Glutamatergic neuron (in vitro differentiated cells): ENCODE measurements at places on chromosomes 3 and 15.

- no peak for DNase-seq
Measured at GRCh38 chr15:57505056-57505715, 86.5 kb upstream of the MYZAP start.

GRCh38 chr3:194865615-194866014, 179.9 kb downstream of the FAM43A start:
- DNase-seq, result no peak

DNA sequence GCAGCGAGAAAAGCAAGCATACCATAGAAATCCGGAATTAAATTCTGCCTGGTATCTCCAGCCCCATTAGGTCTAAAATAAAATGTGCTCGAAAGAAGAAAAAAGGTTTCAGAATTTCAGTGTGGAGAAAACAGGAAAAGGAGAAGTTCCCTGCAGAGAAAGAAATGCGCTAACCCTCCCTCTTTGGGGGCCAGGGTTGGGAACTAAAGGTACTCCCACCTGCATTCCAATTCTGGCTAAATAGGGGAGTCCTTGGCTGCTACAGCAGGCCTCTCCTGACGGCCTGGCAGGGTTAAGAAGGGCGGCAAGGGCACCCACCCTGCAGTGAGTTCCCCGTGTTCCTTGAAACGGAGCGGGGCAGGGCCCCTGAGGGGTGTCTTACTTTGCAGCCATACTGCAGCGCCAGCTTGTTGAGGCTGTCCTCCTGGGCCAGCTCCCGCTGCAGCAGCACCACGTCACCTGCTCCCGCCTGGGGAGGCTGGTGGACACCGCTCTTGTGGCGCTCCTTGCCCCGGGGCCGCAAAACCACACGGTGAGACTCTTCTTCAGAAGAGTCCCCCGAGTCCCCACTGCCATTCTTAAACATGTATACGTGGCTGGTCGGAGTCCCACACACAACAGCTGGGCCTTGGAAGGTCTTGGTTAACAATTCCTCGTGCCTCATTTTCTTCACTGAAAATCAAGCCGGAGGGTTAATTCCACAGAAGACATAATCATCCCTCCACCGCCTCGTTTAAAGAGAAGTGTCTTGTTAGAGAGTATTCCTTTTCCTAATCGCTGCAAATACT, 1.7 kb downstream of the LYSMD4 start:
- DNase-seq, result peak; percentile 47

GRCh38 chr3:19065027-19065426, 83.3 kb upstream of the KCNH8 start:
- DNase-seq, result no peak

DNA sequence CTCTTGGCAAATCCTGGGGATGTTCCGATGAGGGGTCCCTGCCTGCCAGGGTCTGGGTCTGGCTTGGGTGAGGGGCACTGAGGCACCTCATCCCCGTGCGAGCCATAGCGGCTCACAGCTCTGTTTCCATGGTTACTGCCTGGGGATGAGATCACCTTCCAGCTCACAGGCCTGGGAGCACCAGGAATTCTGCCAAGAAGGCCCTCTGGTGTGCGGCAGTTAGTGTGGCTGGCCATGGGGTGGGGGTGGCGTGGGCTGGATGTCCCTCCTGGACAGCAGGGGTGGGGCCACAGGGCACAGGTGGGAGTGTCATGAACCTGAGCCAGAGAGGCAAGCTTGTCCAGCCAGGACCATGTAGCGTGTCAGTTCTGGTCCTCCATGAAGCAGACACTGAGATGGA, 22.1 kb upstream of the PRR23E start:
- no peak for DNase-seq

DNA sequence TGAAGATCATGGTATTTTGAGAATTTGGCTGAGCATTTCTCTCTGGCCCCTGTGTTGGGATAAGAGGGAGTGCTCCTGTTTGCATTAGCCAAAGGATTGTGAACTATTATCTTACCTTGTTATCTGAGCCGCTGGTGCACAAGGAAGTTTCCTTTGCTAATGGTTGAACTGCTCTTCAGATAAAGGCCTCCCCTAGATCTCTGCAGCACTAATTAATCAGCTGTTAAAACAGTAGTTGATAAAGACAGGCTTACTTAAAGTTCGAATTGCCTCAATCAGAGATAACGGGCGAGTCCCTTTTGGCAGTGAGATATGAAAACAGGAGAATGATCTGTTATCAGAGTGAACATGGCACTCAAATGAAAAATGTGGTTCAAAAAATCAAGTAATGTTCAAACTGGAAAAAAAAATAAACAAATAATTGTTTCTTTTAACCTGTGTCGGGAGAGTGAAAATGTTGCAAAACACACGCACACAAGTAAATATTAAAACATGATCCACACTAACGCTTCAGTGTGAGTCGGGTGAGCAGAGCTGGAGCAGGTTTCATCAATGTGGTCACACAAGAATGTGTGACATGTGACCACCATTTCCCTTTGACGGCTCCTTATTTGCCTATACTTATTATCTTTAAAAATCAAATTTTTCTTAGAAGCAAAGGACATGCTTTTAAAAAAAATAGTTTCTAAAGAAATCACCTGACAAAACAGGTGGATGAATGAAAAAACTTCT, 469.1 kb downstream of the SOX2 start:
- no peak for DNase-seq

GRCh38 chr3:62805580-62806277, 69.5 kb downstream of the CADPS start:
- DNase-seq, result no peak

GRCh38 chr3:116824208-116824607, 114.6 kb downstream of the TUSC7 start:
- DNase-seq, result no peak

GRCh38 chr3:62416144-62416543, 42.8 kb upstream of the FEZF2 start:
- no peak for DNase-seq

DNA sequence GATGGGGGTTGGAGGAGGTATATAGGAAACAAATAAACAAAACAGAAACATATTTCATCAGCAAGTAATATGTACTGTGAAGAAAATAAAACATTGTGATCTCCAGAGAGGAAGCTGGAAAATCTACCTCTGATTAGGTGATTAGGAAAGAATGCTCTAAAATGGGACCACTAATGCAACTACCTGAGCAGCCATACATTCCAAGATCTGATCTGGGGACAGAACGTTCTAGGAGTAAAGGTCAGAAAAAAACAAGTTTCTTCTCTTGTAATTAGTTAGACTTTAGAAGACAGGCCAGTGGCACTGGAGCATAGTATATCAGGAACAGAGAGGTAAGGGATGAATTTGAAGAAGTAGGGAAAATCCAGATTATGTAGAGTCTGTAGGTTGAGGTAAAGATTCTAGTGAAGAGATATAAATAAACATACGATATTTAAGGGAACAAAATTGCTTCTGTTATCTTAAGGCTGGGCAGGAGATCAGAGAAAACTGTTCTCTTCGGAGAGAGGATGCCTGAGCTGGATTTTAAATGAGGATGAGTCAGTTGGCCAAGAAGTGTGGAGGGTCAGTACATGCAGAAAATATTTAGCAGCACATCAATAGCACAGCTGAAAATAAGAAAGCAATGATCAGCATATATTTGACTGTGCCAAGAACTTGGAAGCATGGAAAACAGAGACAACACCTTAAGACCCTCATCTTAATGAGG, 429.5 kb downstream of the NLGN1 start:
- no peak for DNase-seq

GRCh38 chr15:70437882-70438451, 325.4 kb downstream of the UACA start:
- no peak for DNase-seq

DNA sequence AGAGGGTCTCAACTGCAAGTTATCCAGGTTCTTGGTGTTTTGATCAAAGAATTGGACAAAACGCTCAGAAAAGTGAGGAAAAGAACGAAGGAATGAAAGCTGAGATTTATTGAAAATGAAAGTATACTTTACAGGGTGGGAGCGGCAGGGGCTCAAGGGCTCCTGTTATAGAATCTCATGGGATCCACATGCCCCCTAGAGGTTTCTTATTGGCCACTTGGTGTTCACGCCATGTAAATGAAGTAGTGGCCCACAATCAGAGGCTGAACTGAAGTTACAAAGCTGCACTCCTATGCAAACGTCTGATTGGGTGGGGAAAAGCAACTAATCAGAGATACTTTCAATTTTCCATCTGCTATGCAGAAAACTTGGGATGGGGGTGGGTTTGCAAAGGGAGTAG, 216.7 kb downstream of the PTPRG start:
- DNase-seq, result no peak

- no peak for DNase-seq
Measured at GRCh38 chr3:133570937-133571320, 2.6 kb upstream of the CDV3 start.

DNA sequence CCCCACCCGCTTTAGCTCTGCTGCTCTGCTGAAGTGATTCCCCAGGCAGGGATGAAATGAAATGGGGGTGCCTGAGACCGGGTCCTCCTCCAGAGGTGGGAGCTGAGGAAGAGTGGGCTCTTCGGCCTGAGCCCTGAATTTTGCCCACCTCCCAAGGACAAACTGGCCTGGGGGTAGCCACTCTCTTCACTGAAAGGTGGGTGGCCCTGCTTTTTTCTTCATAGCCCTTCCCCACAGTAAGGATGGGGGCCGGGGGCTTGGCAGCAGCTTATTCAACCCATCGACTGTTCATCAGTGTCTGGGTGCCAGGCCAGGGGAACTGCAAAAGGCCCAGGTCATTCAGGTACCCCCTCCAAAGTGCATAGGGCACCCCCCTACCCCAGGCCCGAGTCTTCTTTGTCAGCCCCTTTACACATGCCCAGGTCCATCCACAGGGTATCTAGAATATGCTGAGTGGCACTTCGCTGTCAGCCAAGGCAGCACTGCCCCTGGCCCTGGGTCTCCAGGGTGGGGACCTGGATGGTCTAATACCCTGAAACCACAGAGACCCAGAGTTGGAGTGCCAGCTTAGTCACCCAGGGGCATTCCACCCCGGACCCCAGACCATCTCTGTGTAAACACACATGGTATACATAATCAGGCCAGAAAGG, 7.9 kb downstream of the SCN5A start:
- DNase-seq, result no peak

- no peak for DNase-seq
Measured at GRCh38 chr3:148833223-148833622, 5.6 kb downstream of the CPB1 start.

GRCh38 chr3:15875016-15875689, 77.4 kb upstream of the ANKRD28 start:
- no peak for DNase-seq

DNA sequence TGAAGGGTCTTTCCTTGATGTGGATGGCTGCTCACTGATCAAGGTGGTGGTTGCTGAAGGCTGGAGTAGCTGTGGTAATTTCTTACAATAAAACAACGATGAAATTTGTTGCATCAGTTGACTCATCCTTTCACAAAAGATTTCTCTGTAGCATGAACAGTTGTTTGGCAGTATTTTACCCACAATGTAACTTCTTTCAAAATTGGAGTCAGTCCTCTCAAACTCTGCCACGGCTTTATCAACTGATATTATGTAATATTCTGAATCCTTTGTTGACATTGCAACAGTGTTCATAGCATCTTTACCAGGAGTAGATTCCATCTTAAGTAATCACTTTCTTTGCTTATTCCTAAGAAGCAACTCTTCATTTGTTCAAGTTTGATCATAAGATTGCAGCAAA, 252.6 kb downstream of the UBE2E2 start:
- no peak for DNase-seq
